Right hindlimb (tissue), 1 donor: ENCODE measurements at places on chromosomes 5 and 9.

DNA sequence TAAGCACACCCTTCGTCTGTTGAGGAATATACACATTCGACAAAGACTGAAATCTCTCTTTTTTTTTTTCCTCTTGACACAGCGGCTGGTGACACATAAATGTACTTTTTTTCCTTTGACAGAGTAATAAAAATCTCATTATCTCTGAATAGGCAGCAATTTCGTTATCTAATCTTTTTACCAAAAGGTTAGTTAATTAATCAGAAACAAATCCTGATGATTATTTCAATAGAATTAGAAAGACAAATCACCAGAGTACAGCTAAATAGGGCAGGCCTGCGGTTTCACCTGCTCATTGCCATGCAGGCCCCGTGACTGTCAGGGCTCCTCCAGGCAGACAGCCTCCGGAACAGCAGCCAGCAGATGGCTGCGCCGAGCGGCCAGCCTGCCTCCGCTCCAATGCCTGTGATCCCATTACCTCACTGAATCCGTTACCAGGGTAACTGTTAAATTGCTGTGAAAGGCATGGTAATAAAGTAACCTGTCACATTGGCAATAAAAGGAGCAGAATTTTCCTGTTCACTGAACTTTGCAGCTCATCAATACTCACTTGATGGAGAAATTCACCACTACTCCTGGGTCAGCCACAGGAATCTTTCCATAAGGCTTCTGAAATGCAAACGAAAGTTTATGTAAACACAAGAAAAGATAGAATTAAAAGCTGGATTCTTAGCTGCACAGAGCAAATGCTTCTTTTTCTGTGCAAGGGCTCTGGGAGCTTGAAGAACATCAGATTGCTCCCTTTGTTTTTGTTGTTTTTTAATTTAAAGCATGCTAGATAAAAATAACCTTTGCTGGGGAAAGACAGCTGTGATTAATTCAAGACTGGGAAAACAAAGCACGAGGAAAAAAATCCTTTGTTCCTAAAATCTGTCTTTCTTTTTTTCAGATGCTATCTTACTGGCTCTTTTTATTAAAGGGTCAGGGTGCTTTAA is 666.4 kb upstream of the ZNF608 start:
- peak; percentile 89 for DNase-seq

- DNase-seq, result no peak
These were observed 41.2 kb upstream of the FAM174A start for GRCh38 chr5:100493996-100494395.

DNA sequence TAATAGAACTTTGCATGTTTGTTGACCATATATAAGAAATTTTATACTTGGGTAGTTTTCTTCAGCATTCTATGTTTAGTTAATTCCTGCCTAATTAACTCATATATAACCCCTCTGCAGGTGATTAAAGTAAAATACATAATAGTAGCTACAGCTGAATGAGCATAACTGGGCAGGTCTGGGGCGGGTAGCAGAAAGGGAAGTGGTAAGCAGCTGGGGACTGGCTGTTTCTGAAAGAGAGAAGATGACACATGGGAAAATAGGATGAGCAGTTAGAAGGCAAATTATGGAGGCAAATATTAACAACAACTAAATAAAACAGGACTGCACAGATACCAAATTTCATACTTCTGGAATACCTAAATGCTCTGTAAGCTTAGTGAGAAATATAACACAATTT is 128.1 kb downstream of the CPLANE1 start:
- no peak for DNase-seq

GRCh38 chr5:62371409-62371808 is 32.3 kb downstream of the DIMT1 start:
- DNase-seq, result no peak

- no peak for DNase-seq
These were observed 351.5 kb upstream of the KLF4 start for GRCh38 chr9:107841076-107841475.

GRCh38 chr5:139078345-139078744 is 119.8 kb downstream of the SIL1 start:
- DNase-seq, result no peak
